ENCODE measurements at places on chromosomes 12 and 14.

GRCh38 chr12:100755186-100755585, 39.4 kb upstream of the ANO4 start:
- peak; percentile 54 for DNase-seq

GRCh38 chr14:63205866-63206265, 1.6 kb downstream of the RHOJ start:
- DNase-seq, result no peak

DNA sequence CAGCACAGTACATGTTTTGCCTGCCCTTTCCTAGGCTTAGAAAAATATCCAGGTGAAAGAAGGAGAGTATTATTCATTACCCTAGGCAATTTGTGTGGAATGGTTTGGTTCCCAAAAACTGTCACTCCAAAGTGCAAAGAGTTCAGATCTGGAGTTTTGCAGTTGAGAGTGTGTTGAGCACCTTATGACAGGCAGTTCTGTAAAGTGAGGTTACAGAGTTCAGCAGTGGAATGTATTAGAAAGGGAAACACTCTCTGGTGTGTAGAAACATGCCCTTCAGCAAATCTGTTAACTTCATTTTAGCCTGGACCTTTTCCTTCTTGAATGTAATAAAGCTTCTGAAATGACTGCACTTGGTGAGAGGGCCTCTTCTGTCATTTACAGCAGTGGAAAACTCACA, 154.0 kb upstream of the SSTR1 start:
- DNase-seq, result no peak

- no peak for DNase-seq
These were observed 1160.9 kb upstream of the TMEM132C start for GRCh38 chr12:127106041-127106440.

GRCh38 chr14:55731881-55732498, 152.0 kb downstream of the KTN1 start:
- no peak for DNase-seq

DNA sequence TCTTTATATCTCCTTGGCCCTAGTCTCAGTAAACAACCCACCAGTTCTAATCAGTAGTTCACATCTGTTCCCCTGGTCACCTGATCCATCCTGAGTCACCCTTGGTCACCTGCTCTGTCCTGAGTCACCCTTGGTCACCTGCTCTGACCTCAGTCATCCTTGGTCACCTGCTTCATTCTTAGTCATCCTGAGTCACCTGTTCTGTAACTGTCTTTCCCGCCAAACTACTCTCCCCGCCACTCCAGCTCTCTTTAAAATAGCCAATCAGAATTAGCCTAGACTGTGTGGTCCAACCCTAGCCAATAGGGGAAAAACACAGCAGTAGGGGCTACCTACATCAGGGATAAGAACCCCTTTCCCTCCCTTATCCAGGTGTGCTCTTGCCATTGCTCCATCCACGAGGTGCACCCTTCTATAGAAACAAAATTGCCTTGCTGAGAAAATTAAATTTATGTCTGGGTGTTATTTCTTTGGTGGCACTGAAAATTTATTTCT, 245.4 kb upstream of the DIO3 start:
- no peak for DNase-seq

DNA sequence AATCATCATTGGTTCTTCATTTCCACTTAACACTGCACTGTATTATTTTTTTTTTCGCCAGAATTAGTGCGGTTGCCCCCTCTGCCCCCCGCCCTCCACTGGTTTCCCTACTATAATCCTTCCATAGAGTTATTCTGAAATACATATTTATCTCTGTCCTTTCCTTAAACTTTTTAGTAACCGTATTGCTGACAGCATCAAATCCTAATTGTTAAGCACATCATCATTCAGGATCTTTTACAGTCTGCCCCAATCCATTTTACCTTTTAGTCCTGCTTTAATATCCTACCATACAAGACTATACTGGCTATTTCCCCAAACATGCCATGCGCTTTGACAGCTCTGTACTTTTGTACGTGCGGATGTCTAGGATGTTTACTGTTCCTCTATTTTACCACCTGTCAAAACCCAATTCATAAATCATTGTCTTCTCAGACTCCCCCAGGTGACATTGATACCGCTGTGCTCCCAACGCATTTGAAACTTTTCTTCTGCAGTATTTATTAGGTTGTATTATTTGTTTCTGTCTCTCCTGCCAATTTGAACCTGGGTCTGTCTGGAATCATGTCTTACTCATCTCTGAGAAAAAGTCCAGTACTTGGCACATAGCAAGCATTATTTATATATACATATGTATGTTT, 1.0 kb downstream of the FGFR1OP2 start:
- DNase-seq, result no peak

- no peak for DNase-seq
These were observed 7.5 kb downstream of the PTPN6 start for GRCh38 chr12:6958609-6959057.

GRCh38 chr14:78022059-78022458, 148.1 kb upstream of the NRXN3 start:
- peak; percentile 38 for DNase-seq

- DNase-seq, result peak; percentile 64
These were observed 7.5 kb upstream of the ASPG start for GRCh38 chr14:104078031-104078455.

DNA sequence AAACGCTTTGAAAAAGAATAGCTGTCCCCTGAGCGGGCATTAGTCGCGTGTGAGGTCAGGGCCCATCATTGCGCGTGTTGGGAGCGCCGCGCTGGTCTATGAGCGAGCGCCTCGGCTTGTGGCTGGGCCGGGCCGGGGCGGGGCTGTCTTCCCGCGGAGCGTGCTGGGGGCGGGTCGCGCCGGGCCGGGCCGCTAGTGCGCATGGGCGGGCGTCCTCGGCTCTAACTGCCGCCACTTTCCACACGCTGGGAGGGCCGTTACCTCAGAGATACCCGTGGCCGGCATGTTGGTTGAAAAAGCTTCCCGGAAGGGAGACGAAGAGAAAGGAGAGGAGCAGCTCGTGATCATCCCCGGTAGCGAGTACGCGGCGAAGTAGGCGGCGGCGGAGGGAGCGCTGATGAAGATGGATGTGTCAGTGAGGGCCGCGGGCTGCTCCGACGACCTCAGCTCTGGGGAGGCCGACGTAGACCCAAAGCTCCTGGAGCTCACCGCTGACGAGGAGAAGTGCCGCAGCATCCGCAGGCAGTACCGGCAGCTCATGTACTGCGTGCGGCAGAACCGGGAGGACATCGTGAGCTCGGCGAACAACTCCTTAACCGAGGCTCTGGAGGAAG, at the start of gene EID3:
EID3 (plus strand) TSS at position 202 of the 614 bp plus-strand sequence; CDS start at position 398, 196 bp downstream.
- no peak for DNase-seq

DNA sequence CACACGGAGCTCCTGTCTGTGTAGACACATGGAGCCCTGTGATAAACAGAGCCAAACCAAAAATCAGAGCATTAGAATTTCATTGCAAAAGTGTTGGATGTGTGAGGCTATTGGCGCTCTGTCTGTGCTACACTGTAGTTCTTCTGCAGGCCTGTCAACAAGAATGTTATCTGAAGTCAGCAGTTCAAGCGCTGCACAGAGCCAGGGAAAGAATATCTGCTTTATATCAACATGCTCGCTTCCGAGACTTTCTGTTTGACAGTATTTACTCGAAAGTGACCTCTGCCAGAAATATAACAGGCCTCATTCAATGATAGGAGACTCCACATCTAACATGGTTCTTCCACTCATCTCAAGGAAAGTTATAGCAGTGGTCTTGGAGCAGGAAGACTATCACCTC, 118.3 kb downstream of the CCER1 start:
- no peak for DNase-seq

DNA sequence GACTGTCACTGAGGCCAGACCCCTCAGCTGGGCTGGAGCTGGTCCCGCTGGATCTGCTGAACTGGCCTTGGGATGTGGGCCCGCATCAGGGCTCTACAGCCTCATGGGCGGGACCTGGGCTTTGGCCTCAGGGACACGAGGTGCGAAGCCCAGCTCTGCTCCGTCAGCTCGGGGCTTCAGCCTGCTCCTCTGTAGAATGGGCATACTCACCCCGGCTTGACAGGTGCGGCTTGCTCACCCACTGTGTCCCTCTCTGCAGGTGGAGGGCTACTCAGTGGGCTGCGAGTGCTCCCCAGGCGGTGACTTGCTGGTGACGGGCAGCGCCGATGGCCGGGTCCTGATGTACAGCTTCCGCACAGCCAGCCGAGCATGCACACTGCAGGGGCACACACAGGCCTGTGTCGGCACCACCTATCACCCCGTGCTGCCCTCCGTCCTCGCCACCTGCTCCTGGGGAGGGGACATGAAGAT, 57.6 kb downstream of the BEGAIN start:
- no peak for DNase-seq

GRCh38 chr12:20040831-20041230, 327.5 kb upstream of the PDE3A start:
- DNase-seq, result no peak

- DNase-seq, result no peak
These were observed 78.5 kb upstream of the FBRSL1 start for GRCh38 chr12:132411457-132411856.

GRCh38 chr14:35430459-35431199, 26.1 kb upstream of the NFKBIA start:
- DNase-seq, result no peak

Data from NCI-H1417 treated with DMSO at 0.1 percent for 48 hours (cell line).